ENCODE measurements at places on chromosomes 11 and 22.

GRCh38 chr11:19735157-19735908, 22.7 kb downstream of the NAV2 start:
- DNase-seq, result no peak

- DNase-seq, result no peak
Observed at GRCh38 chr11:116374085-116374484, 398.7 kb downstream of the BUD13 start.

DNA sequence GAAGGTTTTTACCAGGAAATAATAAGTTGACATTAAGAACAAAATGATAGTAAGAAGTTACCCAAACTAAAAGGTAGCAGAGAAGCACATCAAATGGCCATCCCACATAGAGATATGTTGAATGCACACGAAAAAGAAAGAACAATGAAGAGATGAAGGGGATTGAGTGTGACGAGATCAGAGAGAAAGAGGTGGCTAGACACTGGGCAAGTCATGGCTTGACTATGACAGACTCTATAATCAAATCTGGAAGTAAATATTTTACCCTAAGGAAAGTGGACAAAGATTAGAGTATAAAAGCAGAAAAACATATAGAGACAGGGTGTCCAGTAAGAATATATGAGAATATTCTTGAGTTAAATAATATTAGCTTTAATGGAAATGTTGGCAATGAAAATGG, 31.4 kb downstream of the CASP12 start:
- DNase-seq, result no peak

GRCh38 chr11:65960824-65961266, 689 bp upstream of the SART1 start:
- no peak for DNase-seq

DNA sequence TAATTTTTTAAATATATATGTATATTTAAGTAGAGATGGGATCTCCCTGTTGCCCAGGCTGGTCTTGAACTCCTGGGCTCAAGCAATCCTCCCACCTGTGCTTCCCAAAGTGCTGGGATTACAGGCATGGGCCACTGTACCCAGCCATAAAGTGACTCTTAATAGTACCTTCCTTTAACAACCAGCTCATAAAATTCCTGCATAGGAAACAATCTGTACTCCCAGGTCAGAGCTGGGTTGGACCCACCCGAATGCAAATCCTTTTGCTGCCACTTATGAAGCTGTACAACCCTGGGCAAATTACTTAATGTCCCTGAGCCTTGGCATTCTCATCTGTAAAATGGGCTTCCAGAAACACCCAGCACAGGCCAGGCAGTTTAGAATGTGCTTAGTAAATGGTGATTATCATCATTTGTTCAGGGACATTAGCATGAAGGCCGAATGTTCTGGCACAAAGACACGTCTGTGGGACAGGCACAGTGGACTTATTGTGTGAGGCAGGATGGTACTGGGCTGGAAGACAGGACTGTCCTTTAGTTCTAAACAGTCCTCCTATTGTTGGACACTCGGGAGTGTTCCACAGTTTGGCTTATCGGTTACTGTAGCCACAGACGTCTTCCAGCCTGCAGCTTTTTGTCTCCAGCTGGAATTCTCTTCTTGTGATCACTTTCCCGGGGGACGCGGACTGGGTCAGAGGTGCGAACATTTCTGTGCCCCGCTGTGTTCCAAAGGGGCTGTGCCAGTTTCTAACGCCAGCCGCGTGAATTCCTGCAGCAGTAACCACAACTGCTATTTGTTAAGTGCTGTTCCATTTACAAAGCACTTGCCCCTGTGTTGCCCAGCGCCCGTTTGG, 6.0 kb downstream of the PDXP start:
- no peak for DNase-seq

DNA sequence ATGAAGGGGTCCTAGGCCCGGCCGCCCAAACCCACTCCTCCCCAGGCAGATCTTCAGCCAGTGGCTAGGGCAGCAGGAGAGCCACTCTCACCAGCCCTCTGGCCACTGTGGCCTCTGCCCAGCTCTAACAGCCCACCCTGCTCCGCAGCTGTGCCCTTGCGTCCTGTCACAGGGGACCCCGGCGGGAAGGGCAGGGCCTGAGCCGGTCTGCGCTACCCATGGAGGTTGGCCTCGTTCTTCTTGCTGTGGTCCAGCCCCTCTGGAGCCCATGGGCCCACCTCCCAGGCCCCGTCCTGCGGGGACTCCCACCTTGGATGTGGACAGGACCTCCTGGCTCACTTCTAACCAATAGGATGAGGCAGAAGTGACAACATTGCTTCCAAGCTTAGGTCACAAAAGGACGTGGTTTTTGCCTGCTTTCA, 38.3 kb upstream of the TH start:
- no peak for DNase-seq

- DNase-seq, result no peak
Observed at GRCh38 chr11:28878025-28878424, 769.8 kb downstream of the METTL15 start.

DNA sequence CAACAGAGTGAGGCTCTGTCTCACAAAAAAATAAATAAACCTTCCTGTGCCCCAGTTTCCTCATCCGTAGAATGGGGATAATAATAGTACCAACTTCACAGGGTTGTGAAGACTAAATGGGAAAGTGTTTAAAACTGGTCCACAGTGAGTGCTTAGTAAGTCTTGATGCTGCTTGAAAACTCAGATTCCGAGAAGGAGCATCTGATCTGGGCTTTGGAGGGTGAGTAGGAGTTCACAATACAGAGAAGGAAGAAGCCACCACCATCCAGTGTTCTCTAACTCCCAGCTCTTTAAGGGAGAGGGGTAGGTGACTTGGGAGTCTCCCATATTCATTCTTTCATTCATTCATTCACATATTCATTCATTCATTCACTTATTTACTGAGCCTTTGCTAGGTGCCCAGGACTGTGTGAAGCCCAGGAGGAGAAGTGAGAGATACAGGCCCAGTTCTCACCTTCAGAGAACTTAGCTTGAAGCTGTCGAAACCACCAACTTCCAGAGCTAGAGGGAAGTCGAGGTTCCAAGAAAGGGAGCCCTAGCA, 17.7 kb downstream of the CYTH4 start:
- no peak for DNase-seq

GRCh38 chr11:17991783-17992433, 20.9 kb downstream of the SERGEF start:
- DNase-seq, result peak; percentile 58

DNA sequence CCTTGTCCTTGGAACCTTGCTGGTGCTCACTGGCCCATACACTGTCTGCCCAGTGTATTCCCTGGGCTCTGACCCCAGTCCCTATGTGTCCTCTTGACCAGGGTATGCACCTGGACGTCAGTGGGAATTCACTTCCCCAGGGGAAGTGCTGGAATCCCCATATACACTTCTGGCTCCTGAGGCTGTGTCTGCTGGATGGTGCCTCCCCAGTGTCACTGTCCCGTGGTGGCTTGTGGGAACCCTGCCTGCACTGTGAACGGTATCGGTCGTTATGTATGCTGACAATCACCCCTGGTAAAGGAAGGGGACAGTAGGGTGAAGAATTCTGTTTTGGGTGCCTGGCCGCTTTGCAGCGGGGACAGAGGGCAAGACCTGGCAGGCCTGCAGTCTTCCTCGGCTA, 95.9 kb downstream of the RRM1 start:
- no peak for DNase-seq

GRCh38 chr11:3010521-3011275, 18.6 kb upstream of the NAP1L4 start:
- no peak for DNase-seq

DNA sequence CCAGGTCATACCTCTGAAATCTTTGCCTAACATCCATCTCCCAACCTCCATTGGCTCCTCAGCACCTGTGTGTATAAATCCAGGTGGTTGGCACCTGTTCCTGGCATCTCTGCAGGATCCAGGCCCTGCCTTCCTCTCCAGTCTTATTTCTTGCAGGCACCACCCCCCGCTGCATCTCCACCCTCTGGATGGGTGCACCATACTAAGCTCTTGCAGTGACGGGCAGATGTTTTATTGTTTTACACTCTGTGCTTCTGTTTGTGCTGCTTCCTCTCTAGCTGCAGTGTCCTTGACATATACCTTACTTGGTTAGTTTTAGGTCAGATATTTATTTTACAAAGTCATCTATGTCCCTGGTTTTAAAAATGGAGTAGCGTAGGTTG, 102.6 kb downstream of the TBC1D22A start:
- DNase-seq, result no peak

DNA sequence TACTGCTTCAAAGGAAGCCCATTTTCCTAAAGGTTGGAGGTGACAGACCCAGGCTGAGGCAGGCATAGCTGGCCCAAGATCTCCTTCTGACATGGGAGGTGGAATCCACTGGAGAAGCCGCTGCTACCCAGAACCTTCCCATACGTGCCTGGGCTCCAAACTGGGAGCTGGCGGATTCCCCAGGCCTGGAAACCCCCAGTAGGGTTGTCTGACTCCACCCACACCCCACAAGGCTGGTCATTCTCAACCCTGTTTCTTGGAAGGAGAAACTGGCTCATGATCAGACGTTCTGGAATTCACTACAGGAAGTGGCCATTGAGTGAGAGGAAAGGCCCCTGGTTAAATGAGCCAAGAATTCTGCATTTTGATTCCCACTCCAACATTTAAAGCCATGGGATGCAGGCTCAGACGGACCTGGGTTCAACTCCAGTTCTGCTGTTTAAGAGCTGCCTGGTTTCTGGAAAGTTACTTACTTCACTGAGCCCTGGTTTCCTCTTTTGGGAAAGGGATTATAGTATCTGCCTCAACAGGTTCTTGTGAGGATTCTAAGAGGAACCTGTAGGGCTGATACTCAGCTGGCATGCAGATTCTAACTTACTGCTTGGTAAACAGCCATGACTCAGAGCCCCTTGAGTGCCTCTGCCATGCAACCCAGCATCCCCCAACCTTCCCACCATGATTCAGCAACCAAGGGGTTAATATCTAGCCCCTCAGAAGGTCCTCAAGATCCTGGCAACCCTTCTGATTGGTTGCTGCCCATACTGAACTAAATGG, 19.4 kb upstream of the TSKU start:
- DNase-seq, result no peak

- no peak for DNase-seq
Observed at GRCh38 chr22:20650294-20651207, 123.4 kb upstream of the SERPIND1 start.

- DNase-seq, result no peak
Observed at GRCh38 chr11:69655479-69656428, 14.8 kb downstream of the CCND1 start.

- no peak for DNase-seq
Observed at GRCh38 chr11:128179512-128179911, 407.8 kb downstream of the ETS1 start.

DNA sequence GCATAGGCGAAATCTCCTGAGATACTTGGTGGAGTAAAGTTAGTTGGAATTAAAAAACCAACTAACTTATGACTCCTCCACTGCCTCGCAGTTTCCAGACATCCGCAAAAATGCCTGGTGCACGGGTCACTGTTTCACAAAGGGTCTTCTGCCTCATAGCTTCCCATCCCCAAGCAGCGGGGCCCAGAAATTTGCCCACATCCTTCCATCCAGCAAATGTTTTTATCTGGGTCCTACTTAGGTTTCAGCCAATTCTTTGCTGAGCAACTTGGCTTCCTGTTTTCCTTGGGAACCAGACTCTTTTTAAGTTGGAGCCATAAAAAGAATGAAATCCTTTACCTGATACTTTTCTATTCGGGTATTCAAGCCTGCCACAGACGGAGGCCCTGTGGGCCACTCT, 36.2 kb downstream of the FZD4 start:
- DNase-seq, result no peak

GRCh38 chr11:23233075-23233474, 372.8 kb upstream of the CCDC179 start:
- no peak for DNase-seq

DNA sequence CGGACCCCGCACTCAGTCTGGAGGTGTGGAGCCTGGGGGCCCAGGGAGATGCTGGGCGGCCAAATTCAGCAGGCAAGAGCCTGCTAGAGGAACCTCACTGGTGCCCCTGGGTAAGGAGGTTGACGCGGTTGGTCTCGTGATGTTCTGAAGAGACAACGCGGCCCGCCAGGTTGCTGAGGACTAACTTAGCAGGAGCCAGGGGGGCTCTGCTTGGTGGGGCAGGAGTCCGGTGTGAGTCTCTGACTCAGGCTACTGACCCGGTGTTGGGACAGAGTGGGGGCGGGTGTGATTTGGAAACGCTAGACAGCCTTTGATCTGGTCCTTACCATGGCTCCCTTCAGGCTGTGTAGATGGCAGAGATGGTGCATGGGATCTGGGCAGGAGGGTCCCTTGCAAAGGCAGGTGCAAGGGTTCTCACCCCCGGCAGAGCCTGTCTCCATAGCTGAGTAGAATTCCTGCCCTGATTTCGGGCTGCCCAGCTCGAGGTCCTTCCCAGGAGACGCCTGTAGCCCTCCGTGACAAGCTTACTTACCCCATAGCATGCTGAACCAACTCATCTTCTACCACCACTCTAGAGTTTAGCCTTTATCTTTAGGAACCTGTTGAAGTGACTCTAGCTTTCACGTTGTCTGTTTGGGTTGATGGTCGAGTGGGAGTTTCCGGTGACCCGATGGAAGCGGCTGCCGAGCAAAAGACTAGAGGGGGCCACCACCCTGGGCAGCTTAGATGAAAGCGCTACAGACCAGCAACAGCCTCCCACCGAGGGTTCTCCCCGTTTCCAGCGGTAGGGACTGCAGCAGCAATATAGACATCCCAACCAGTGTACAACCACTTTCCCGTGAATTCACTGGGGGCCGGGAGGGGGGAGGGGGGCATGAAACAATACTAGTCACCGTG, 38.4 kb downstream of the KCNC1 start:
- no peak for DNase-seq

Data from AML-193 (cell line).